ENCODE measurements at places on chromosomes 5 and 9. TPM values are rescaled to one million over a fixed set of nuclear protein-coding genes. Genes with fewer than 3 reads are reported as not detected.

- H3K4me3 ChIP-seq: no peak overlapping the region
- no peak overlapping the region for H3K27ac ChIP-seq
- no peaks in the 10 kb centered on the region for H3K4me1 ChIP-seq
- H3K27me3 ChIP-seq: no peaks in the 10 kb centered on the region
Measured at GRCh38 chr9:133683586-133684120, 47.5 kb downstream of the DBH start.

DNA sequence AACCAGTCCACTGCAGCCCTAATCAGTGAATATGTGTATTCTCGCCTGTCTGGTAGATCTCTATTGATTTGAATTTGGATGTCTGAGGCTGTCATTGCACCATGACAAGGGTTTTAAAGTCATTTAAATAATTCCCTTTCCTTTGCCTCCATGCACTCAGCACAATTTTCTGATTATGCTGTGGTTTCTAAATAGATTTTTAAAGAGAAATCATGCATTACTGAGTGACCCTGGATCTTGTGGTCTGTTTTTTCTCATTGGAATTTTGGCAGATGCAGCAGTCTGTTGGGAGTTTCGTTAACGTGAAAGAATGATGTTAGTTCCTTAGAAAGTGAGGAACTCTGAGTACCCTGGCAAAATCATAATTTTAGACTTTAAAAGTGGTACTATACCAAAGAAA, 396.0 kb downstream of the LRRC70 start:
- DNase-seq: no peak
- no peak overlapping the region for H3K27ac ChIP-seq
- no peaks in the 10 kb centered on the region for H3K27me3 ChIP-seq
- H3K36me3 ChIP-seq: peaks cover 6% of the 10 kb centered on the region
- no peaks in the 10 kb centered on the region for H3K4me1 ChIP-seq
- H3K4me3 ChIP-seq: no peak overlapping the region

GRCh38 chr5:163790497-163790896, 285.1 kb downstream of the MAT2B start:
- no peak for DNase-seq
- no peaks in the 10 kb centered on the region for H3K36me3 ChIP-seq
- H3K4me1 ChIP-seq: no peaks in the 10 kb centered on the region
- no peaks in the 10 kb centered on the region for H3K27me3 ChIP-seq
- H3K4me3 ChIP-seq: no peak overlapping the region
- no peak overlapping the region for H3K27ac ChIP-seq

GRCh38 chr9:108525186-108525585, 330.6 kb downstream of the ACTL7B start:
- no peak for DNase-seq
- no peaks in the 10 kb centered on the region for H3K36me3 ChIP-seq
- H3K27ac ChIP-seq: no peak overlapping the region
- no peaks in the 10 kb centered on the region for H3K27me3 ChIP-seq
- H3K4me3 ChIP-seq: no peak overlapping the region
- H3K4me1 ChIP-seq: no peaks in the 10 kb centered on the region

- H3K4me3 ChIP-seq: no peak overlapping the region
- H3K36me3 ChIP-seq: 0 out of 2 replicates have a peak, but pooled peaks cover 2% of the 10 kb centered on the region
Measured at GRCh38 chr9:87434366-87434765, 63.3 kb upstream of the DAPK1 start.

Gene CATSPER3
- total RNA-seq: 0.50 TPM

Gene RNF183
- total RNA-seq: not detected
